ENCODE measurements at places on chromosomes 7 and 10.

DNA sequence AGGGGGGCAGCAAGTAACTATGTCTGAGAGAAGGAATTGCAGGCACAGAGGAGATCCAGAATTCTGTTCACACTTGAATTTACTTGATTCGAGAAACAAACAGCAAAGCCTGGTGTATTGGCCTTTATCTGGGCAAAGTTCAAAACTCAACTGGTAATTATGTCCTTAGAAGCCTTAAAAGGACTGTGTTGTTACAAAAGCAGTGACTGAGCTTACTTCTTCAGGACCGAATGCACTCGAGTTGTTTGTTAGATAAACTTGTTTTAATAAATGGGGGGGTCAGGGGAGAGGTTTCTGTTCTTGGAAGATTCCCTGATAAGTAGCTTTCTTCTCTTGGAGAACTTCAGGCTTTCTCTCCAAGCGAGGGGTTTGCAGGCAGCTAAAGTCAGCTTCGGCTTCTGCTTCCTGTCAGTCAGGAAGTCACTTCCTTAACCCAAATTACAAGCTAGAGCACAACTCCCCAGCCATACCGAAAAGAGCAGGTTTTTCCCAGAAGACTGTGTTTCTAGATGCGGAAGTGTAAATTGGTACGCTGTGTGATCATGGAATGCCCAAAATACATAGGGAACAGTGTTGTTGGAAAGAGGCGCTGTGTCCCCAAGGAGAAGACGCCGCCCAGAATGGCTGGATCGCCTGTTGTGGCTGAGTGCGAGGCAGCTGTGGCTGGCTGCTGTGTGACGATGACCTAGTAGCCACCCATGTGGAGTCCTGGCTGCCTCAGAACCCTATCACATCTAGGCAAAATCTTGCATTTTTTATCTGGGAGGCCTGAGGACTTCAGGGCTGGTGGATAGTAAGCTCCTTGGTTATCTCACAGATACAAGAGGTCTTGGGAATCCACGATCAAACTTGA is 110.4 kb downstream of the TCF7L2 start:
- peak; percentile 82 for DNase-seq

GRCh38 chr10:10629512-10629911 is 388.2 kb upstream of the CELF2 start:
- DNase-seq, result no peak

GRCh38 chr7:65809982-65810288 is 62.9 kb upstream of the VKORC1L1 start:
- DNase-seq, result no peak

GRCh38 chr7:147096629-147097028 is 980.0 kb downstream of the CNTNAP2 start:
- DNase-seq, result no peak

DNA sequence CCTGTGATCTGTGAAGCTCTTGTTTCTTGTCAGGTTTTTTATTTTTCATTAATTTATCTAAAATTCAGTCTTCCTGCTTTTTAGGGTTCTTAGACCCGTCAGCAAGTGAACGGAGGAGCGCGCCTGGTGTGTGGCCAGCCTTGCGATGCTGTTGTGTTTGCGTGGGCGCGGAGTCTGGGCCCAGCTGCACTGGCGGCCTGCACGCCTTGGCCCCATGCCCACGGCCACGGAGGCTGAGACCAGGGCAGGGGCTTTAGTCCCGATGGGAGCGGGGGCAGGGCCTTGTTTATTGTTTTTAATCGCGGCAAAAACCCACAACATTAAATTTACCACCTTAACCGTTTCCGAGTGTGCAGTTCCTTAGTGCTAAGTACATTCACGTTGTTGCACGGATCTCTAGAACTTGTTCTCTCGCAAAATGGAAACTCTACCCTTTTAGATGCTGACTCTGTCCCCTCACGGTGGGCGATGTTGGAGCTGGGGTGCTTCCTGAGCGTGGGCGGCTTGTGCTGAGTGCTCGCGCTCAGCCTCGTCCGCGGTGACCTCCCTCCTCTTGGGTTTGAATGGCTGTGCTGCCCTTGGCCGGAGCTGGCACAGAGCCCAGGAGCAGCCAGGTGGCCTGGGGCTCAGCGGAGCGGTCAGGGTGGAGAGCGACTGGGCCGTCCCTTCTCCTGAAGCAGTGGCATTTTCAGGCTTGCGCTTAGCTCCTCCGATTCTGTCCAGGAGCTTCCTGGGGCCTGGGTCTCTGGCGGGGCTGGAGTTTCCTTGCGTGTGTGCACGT is 69.1 kb downstream of the INPP5A start:
- peak; percentile 78 for DNase-seq

DNA sequence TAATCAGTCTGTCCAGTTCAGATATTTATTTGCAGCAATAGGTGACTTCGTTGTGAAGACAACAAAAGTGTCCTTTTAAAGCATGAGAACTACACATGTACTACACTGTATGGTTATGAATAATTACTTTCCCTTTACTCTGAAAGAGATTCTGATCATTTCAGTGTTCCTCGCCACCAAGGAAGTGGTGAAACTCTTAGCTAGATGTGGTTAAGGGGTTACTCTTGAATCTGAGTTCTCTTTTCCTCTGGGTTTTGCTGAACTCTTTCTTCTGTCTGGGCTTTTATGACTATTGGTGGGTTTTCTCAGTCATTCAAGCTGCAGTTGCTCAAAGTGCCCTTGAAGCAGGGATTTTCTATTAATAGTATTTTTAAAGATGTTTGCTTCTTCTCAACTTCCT is 127.9 kb upstream of the SEM1 start:
- no peak for DNase-seq

DNA sequence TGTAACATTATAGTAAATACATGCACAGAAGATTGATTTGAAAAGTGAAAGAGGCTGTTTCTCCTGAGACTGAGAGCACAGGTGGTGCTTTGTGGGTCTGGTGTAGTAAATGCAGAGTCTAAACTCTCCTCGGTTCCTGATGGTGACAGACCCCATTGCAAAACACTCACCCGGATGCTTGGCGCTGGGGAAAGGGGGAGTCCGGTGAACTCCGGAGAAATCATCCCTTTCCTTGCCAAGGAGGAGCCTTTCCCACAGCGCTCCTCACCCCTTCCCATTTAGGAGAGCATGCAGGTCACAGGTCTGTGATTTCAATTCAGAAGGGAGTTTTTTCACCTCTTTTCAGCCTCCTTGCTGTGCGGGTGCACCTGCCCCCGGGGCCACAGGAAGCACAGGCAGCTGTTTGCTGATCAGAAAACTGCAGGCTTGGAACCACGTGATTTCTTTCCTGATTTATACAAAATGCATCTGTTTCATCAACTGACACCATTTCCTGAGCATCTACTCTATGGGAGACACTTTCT is 75.6 kb upstream of the LYZL2 start:
- no peak for DNase-seq
